ENCODE measurements at places on chromosomes 5 and 9. TPM values are rescaled to one million over a fixed set of nuclear protein-coding genes. Genes with fewer than 3 reads are reported as not detected.

- no peak for ATAC-seq
These were observed 316.4 kb downstream of the PIK3R1 start for GRCh38 chr5:68531970-68532369.

- peak; percentile 51 for ATAC-seq
These were observed 638 bp downstream of the MARCHF3 start for GRCh38 chr5:127029581-127030258.

- no peak for ATAC-seq
These were observed 80.4 kb downstream of the SPRY4 start for GRCh38 chr5:142244440-142244839.

GRCh38 chr9:69499959-69500358 is 172.2 kb downstream of the APBA1 start:
- no peak for ATAC-seq

Gene SARDH
- 0.12 TPM for total RNA-seq

Gene ZDHHC11
- 11.2 TPM for total RNA-seq

Gene SLC2A6
- total RNA-seq, result 0.80 TPM

Gene ADAMTS16
- not detected for total RNA-seq

Data from esophagus mucosa (tissue), 1 donor.